ENCODE measurements at places on chromosomes 7 and 10.

- no peaks in the 10 kb centered on the region for H3K36me3 ChIP-seq
- no peak overlapping the region for H3K27ac ChIP-seq
- no peaks in the 10 kb centered on the region for H3K4me1 ChIP-seq
- no peaks in the 10 kb centered on the region for H3K27me3 ChIP-seq
Measured at GRCh38 chr7:143041346-143041745, 10.8 kb upstream of the OR6V1 start.

GRCh38 chr10:21257919-21258318 is 267.6 kb downstream of the SKIDA1 start:
- H3K36me3 ChIP-seq: no peaks in the 10 kb centered on the region
- H3K27me3 ChIP-seq: peaks cover 3% of the 10 kb centered on the region
- H3K27ac ChIP-seq: no peak overlapping the region

- DNase-seq: no peak
- H3K27ac ChIP-seq: no peak overlapping the region
- H3K36me3 ChIP-seq: no peaks in the 10 kb centered on the region
- H3K27me3 ChIP-seq: no peaks in the 10 kb centered on the region
- no peaks in the 10 kb centered on the region for H3K4me1 ChIP-seq
Measured at GRCh38 chr10:126841341-126841895, 63.8 kb upstream of the DOCK1 start.

DNA sequence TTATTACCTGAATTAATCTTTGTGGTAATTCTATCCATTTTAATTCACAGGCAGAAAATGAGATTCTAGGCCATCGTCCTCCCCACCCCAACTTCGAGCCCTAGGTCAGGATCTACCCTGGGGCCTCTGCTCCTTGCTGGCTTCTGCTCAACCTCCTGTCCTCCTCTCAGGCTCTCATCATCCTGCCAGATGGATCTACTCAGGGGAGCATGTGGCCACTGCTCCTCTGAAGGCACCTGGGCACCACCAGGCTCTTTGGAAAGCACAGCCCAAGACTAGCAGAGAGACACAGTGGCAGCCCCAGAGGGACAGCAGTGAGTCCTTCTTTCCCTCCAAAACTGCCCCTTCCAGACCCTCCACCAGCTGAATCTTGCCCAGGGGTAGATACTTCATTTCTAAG is 248.2 kb downstream of the TCERG1L start:
- no peaks in the 10 kb centered on the region for H3K27me3 ChIP-seq
- no peak overlapping the region for H3K4me3 ChIP-seq
- H3K4me1 ChIP-seq: no peaks in the 10 kb centered on the region
- H3K27ac ChIP-seq: no peak overlapping the region
- no peak for DNase-seq
- no peaks in the 10 kb centered on the region for H3K36me3 ChIP-seq

- H3K27me3 ChIP-seq: no peaks in the 10 kb centered on the region
- H3K4me1 ChIP-seq: no peaks in the 10 kb centered on the region
- no peak overlapping the region for H3K27ac ChIP-seq
- no peak for DNase-seq
- H3K4me3 ChIP-seq: no peak overlapping the region
Measured at GRCh38 chr7:39197831-39198230, 220.1 kb downstream of the POU6F2 start.

DNA sequence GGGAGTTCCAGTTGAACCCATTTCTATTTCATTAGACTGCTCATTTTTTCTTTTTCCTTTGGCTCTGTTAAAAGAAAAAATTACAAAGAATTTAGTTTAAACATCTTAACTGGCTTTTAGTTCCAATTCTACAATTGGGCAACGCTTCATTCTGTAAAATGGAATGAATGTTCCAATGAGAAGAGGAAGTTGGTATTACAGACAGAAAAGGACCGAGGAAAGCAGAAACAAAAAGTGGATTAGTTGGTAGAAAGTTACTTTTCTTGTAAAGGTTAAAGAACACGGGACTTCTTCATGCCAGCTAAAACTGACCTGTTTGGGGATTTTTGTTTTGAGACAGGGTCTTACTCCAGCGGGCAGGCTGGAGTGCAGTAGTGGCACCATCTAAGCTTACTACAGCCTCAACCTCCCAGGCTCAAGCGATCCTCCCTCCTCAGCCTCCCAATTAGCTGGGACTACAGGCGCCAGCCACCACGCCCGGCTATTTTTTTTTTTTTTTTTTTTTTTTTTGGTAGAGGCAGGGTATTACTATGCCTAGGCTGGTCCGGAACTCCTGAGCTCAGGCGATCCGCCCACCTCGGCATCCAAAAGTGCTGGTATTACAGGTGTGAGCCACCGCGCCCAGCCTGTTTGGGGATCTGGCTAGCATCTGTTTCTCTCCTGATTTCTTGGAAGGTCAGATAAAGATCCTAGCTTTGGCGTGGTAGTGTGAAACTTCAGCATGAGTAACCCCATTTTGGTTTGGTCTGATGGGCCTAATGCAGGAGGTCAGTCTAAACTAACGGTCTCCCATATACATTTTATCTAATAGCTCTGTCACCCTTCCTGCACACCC is 1.3 kb upstream of the VDAC2 start:
- peak overlapping the region; percentile 95 for H3K27ac ChIP-seq
- peaks cover 6% of the 10 kb centered on the region for H3K4me1 ChIP-seq
- no peak for DNase-seq

GRCh38 chr10:96910488-96911395 is 78.6 kb downstream of the LCOR start:
- H3K4me3 ChIP-seq: no peak overlapping the region
- H3K36me3 ChIP-seq: peaks cover 4% of the 10 kb centered on the region
- no peaks in the 10 kb centered on the region for H3K4me1 ChIP-seq
- no peak overlapping the region for H3K27ac ChIP-seq
- DNase-seq: no peak
- no peaks in the 10 kb centered on the region for H3K27me3 ChIP-seq

GRCh38 chr10:69379800-69380199 is 36.9 kb downstream of the TACR2 start:
- DNase-seq: no peak
- peaks cover 83% of the 10 kb centered on the region for H3K36me3 ChIP-seq
- no peak overlapping the region for H3K4me3 ChIP-seq

DNA sequence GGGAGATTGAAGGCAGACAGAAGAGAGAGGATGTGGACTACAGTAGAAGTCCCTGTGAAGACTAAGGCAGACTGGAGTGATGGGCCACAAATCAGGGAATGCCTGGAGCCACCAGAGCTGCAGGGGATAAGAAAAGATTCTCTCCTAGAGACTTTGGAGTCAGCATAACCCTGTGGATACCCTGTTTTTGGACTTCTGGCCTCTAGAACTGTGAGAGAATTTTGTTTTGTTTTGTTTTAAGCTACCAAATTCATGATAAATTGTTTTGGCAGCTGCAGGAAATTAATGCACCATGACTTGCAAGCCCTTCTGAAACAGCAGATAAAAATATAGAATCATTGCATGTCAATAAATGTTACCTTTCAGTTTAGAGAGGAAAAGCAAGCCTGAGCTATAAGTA is 41.3 kb downstream of the INHBA start:
- H3K27ac ChIP-seq: no peak overlapping the region
- no peak overlapping the region for H3K4me3 ChIP-seq
- DNase-seq: no peak
- no peaks in the 10 kb centered on the region for H3K27me3 ChIP-seq

DNA sequence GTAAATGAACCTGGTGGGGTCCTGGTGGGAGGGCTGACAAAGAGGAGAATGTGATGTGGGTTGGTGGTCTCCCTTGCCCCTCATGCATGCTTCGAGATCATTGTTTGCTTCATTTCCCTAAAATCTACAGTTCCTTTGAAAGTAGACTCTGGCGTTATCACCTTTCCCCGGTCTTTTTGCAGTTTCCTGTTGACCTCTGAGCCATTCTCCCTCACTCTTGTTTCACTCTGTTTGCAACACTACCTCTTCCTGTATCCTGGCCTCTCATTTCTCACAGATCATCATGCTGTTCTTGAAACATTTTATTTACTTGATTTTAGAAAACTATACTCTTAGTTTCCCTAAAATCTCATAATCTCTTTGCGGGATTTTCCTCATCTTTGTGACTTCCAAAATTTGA is 179.8 kb downstream of the WNT2 start:
- H3K27me3 ChIP-seq: no peaks in the 10 kb centered on the region
- no peaks in the 10 kb centered on the region for H3K36me3 ChIP-seq
- no peak overlapping the region for H3K27ac ChIP-seq
- DNase-seq: no peak
- no peaks in the 10 kb centered on the region for H3K4me1 ChIP-seq

- no peak overlapping the region for H3K27ac ChIP-seq
- H3K27me3 ChIP-seq: no peaks in the 10 kb centered on the region
- no peaks in the 10 kb centered on the region for H3K36me3 ChIP-seq
- no peaks in the 10 kb centered on the region for H3K4me1 ChIP-seq
- no peak for DNase-seq
Measured at GRCh38 chr7:148328906-148329305, 261.7 kb upstream of the C7orf33 start.

GRCh38 chr10:125337510-125337909 is 177.1 kb upstream of the CTBP2 start:
- H3K27ac ChIP-seq: no peak overlapping the region
- H3K4me1 ChIP-seq: no peaks in the 10 kb centered on the region
- DNase-seq: no peak
- H3K36me3 ChIP-seq: no peaks in the 10 kb centered on the region
- no peak overlapping the region for H3K4me3 ChIP-seq

GRCh38 chr7:116483271-116483942 is 16.1 kb upstream of the CAV2 start:
- peaks cover 5% of the 10 kb centered on the region for H3K27me3 ChIP-seq
- no peak for DNase-seq
- no peak overlapping the region for H3K27ac ChIP-seq
- no peaks in the 10 kb centered on the region for H3K36me3 ChIP-seq

GRCh38 chr7:152735443-152736004 is 24.0 kb upstream of the ACTR3B start:
- H3K27ac ChIP-seq: no peak overlapping the region
- H3K4me1 ChIP-seq: no peaks in the 10 kb centered on the region
- no peak for DNase-seq
- no peaks in the 10 kb centered on the region for H3K36me3 ChIP-seq

- H3K27ac ChIP-seq: no peak overlapping the region
- no peaks in the 10 kb centered on the region for H3K27me3 ChIP-seq
- DNase-seq: no peak
- no peak overlapping the region for H3K4me3 ChIP-seq
Measured at GRCh38 chr10:75062506-75063299, 48.8 kb upstream of the SAMD8 start.

- peaks cover 3% of the 10 kb centered on the region for H3K4me1 ChIP-seq
- DNase-seq: no peak
- no peak overlapping the region for H3K27ac ChIP-seq
- no peak overlapping the region for H3K4me3 ChIP-seq
- H3K36me3 ChIP-seq: no peaks in the 10 kb centered on the region
Measured at GRCh38 chr7:2754912-2755311, 66.9 kb downstream of the AMZ1 start.

DNA sequence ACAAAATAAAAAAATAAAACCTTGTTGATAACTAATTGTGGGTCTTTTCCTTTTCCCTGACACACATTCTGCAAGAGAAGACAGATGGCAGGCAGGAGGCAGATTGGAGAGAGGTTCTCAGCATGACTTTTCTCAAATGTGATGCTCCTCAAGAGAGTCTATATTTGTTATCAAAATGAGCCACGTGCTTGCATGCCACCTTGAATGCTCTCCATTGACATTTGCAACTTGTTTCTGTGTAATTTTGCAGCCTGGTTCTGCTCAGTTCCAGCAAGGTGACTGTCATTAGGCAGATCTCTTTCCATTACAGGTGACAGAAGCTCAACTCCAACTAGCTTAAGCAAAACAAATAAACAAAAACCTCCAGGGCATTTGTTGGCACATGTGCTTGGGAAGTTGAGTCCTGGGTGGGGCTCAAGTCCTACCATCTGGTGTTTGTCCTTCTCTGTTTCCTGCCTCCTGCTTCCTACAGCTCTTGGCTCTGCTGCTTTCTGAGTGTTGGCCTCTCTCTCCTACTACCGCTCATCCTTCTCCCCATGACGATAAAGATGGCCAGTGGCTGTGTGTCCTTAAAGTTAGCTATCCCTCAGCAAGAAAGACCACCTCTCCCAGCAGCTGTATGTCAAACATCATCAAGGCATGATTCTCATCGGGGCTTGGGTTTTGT is 56.7 kb downstream of the GRK5 start:
- DNase-seq: no peak
- peaks cover 10% of the 10 kb centered on the region for H3K4me1 ChIP-seq
- H3K36me3 ChIP-seq: no peaks in the 10 kb centered on the region
- H3K4me3 ChIP-seq: no peak overlapping the region
- no peak overlapping the region for H3K27ac ChIP-seq

GRCh38 chr10:101066146-101066895 is 4.5 kb downstream of the KAZALD1 start:
- H3K27ac ChIP-seq: no peak overlapping the region
- H3K4me3 ChIP-seq: peak overlapping the region; percentile 19
- H3K27me3 ChIP-seq: peaks cover 34% of the 10 kb centered on the region
- DNase-seq: peak; percentile 25

DNA sequence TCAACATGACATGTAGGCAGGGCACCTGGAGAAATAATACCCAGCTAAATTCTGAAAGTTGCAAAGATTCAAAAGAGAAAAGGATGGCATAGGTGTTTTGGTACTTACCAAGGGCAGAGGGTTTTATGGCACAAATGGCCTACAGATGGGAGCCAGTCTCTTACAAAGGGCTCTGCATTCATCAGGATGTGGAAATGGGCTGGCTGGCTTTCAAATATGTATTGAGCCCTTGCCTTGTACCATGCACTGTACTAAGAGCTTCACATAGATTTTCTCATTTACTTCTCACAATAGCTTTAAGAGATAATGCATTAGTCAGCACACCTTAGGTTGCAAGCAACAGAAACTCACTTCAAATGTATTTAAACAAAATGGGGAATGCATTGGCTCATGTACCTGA is 327.1 kb downstream of the BICC1 start:
- H3K4me1 ChIP-seq: no peaks in the 10 kb centered on the region
- no peaks in the 10 kb centered on the region for H3K36me3 ChIP-seq
- no peaks in the 10 kb centered on the region for H3K27me3 ChIP-seq
- no peak overlapping the region for H3K27ac ChIP-seq

GRCh38 chr10:113329121-113329596 is 223.7 kb upstream of the HABP2 start:
- DNase-seq: no peak
- H3K27ac ChIP-seq: no peak overlapping the region
- H3K4me3 ChIP-seq: no peak overlapping the region
- H3K36me3 ChIP-seq: no peaks in the 10 kb centered on the region

GRCh38 chr10:85651497-85651882 is 715.1 kb downstream of the GRID1 start:
- no peaks in the 10 kb centered on the region for H3K36me3 ChIP-seq
- no peak overlapping the region for H3K4me3 ChIP-seq
- no peaks in the 10 kb centered on the region for H3K27me3 ChIP-seq

GRCh38 chr7:20030915-20031362 is 186.2 kb downstream of the MACC1 start:
- no peak overlapping the region for H3K4me3 ChIP-seq
- DNase-seq: no peak
- no peak overlapping the region for H3K27ac ChIP-seq

GRCh38 chr10:128125416-128125943 is 743 bp downstream of the MKI67 start:
- H3K36me3 ChIP-seq: no peaks in the 10 kb centered on the region
- peaks cover 19% of the 10 kb centered on the region for H3K27me3 ChIP-seq
- no peak for DNase-seq
- peaks cover 16% of the 10 kb centered on the region for H3K4me1 ChIP-seq
- H3K4me3 ChIP-seq: peak overlapping the region; percentile 67

Data from effector memory CD4-positive, alpha-beta T cell (primary cell).